Stimulated activated CD4-positive, alpha-beta T cell treated with anti-CD3 and anti-CD28 coated beads, Interleukin-1b, Interleukin-23, amount 100 ng/mL, for 1 hour (primary cell): ENCODE measurements at places on chromosomes 11 and 22.
A peak's percentile ranks its signal among the peaks of the same experiment; 100 is the strongest.

DNA sequence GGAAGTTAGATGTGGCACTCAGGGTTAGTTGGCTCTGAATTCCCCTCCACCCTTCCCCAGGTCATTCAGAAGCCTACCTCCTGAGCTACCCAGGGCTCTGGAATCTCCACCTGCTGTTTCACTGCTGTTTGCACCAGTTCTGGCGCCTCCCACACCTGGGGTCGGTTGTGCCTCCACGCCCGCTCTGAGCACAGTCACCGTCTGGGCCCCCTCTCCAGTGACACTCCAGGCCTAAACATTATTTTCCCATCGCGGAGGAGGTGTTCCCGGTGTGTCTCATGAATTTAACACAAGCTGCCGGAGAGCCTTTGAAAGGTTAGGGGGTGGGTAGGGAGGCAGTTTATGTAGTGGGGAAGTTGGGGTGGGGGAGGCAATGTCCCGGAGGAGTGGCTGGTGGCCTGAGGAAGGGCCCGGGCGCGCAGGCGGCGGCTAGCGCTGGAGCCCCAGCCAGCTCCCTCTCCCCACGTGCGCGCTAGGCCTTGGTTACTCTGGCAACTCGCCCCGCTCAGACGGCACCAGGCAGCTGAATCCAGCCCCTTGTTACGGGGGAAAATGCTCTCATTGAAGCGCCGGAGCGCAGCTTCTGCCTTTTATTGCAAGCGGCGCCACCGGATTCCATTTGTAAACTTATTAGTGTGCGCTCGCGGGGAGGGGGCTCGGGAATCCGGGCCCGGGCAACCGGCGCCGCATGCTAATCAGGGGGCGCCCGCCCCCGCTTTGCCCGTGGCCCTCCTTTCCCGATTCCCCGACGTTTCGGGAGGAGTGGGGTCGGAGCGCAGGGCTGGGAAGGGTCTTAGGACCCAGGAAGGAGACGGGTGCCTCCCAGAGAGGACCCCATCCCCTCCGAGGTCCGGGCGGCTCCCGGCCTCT lies 52.4 kb downstream of the GRIK4 start:
- no peak for DNase-seq

- no peak for DNase-seq
These were observed 33.4 kb downstream of the FAM118A start for GRCh38 chr22:45343143-45343542.

DNA sequence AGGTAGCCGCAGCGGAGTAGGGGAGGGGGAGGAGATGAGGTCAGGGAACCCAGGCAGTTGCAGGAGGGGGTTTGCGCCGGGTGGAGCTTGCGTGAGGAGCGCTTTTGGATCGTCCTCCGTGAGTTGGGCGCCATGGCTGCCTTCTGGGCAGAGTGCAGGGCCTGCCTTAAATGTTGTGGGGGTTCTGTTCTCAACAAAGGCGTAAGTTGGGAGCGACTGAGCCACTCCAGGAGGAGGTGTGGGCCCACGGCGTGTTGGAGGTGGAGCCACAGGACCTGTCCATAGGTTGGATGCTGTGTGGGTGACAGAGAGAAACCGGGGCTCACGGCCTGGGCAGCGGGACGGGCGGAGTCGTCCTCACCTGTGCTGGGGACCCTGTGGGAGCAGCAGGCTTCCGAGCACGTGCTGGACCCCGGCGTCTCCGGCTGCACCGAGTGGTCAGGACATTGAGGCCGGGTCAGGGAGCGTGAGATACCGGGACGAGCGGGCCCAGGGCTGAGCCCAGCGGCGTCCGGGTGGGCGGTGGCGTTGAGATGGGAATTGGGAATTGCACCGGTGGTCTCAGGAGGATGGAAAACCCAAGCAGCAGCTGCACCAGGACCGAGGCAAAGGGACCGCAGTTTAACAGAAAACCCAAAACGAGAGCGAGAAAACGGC lies 977 bp upstream of the PGGHG start:
- no peak for DNase-seq

GRCh38 chr22:26845021-26845743 lies 187.8 kb downstream of the MIAT start:
- DNase-seq, result no peak

- no peak for DNase-seq
These were observed 1.1 kb upstream of the SERPING1 start for GRCh38 chr11:57596266-57596885.

- no peak for DNase-seq
These were observed 15.1 kb upstream of the MRGPRX2 start for GRCh38 chr11:19075636-19076035.

- no peak for DNase-seq
These were observed 101.1 kb downstream of the GRIK4 start for GRCh38 chr11:120612513-120613263.

- peak; percentile 63 for DNase-seq
These were observed 112.8 kb downstream of the WNT7B start for GRCh38 chr22:45863981-45864751.

- DNase-seq, result no peak
These were observed 19.2 kb downstream of the EIF3M start for GRCh38 chr11:32602657-32603415.

- no peak for DNase-seq
These were observed 1064.9 kb upstream of the TENM4 start for GRCh38 chr11:80505771-80506170.

DNA sequence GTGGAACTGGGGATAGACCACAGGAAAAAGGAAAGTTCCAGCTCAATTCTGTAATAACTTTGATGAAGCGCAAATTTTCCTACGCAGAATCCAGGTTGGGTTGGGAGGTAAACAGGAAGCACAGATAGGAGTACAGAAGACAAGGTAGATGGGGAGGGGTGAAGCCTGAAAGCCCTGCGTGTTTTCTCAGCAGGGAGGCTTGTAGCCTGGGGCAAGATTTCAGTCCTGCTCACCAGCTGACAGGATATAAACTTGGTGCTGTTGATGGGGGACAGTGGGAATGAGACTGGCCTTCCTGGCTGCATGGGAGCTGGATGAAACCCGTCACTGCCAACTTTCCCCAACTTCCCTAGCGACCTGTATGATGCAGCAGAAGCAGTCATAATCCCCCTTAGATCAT lies 114.9 kb downstream of the ARHGAP32 start:
- no peak for DNase-seq

- no peak for DNase-seq
These were observed 29.3 kb downstream of the SERGEF start for GRCh38 chr11:17983569-17983968.

DNA sequence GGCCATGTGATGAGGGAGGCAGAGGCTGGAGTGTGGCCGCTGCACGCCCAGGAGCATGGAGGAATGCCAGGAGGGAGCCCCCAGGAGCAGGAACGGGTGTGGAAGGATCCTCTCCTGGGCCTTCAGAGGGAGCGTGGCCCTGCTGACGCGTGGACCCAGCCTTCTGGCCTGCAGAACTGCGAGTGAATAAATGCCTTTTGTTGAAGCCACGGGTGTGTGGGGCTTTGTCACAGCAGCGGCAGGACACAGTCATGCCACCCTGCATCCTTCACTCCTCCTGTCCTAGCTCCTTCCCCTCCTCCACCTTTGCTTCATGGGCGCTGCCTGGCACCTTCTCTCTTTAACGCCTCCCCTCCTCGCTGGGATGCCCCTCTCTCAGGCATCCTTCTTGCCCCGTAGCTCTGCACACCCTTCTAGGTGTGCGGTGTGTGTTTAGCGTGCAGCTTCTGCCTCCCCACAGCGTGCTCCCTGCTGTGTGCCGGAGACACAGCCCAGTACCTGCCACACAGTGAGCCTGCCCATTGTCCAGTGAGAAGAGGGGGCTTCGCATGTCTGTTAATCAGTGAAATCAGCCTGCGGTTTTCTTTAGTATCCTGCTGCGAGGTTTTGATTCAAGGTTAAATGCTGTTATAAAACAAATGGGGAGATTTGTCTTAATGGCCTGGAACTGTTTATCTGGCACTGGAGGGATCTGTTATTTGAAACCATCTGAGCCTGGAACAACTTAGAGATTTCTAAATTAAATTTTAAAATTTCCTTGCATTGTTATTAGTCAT lies 459.6 kb downstream of the TBC1D22A start:
- no peak for DNase-seq

DNA sequence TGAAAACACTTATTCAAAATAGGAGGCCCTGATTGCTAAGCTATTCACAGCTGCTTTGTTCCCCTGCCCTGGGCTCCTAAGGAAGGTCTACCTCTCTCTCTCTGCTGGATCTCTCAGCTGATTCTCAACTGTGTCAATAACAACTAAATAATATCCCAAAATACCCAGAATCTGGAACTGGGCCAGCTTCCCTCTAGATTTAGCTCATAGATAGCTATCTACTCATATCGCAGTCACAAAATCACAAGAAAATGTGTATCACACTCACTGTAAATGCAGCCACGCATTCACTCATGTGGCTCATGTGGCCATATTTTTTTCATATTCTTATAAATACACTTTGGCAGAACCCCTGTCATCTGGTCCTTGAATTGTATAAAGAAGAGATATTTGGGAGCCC lies 555.1 kb downstream of the OPCML start:
- no peak for DNase-seq
